Brain microvascular endothelial cell (primary cell): ENCODE measurements at places on chromosomes 6 and 20.

DNA sequence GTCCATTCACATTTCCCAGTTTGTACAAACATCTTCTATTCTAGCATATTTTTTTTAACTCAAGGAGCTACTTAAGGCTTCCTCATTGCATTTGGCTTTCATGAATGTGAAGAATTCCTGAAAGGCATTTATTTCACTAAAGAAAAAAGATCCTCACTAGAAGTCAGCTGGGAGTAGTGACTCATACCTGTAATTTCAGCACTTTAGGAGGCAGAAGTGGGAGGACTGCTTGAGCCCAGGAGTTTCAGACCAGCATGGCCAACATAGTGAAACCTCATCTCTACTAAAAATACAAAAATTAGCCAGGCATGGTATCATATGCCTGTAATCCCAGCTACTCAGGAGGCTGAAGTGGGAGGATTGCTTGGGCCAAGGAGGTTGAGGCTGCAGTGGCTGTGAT is 30.9 kb upstream of the XRN2 start:
- DNase-seq = no peak

- DNase-seq = peak; percentile 32
Measured at GRCh38 chr20:1108437-1108920, 9.9 kb upstream of the PSMF1 start.

- no peak for DNase-seq
Measured at GRCh38 chr6:18055714-18056382, 66.6 kb downstream of the NHLRC1 start.

GRCh38 chr6:113735491-113735890 is 121.7 kb upstream of the MARCKS start:
- no peak for DNase-seq

DNA sequence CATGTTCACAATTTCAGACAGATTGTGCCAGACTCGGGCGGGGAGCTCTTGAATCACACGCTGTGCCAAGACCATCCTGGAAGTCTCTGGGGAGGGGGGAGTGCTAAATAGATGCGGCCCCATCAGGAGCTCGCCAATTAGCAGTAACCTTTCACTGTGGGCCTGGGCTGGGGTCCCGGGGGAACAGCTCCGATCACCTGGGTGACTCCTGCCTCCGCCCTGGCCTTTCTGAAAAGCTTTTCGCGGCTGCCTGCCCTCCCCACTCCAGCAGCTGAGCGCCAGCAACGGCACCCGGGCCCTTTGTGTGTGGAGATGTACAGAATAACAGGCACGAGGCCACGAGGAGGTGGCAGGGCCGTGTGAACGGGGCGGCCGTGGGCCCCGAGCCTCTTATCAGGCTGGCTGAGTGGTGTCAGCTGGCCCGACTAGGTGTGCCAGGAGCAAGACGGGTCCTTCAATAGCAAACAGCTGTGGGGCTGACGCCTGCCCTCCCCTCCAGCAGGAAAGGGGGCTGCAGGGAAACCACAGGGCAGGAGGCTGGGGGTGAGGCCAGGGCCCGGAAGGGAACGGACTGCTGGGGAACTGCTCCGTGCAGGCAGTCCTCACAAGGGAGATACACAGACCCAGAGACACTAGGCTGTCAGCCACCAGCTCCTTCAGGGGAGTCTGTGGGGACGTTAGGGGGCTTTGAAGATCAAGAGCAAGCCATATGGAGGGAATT is 56.8 kb downstream of the NOL4L start:
- no peak for DNase-seq

- DNase-seq = no peak
Measured at GRCh38 chr6:99297415-99297814, 52.1 kb downstream of the FAXC start.

DNA sequence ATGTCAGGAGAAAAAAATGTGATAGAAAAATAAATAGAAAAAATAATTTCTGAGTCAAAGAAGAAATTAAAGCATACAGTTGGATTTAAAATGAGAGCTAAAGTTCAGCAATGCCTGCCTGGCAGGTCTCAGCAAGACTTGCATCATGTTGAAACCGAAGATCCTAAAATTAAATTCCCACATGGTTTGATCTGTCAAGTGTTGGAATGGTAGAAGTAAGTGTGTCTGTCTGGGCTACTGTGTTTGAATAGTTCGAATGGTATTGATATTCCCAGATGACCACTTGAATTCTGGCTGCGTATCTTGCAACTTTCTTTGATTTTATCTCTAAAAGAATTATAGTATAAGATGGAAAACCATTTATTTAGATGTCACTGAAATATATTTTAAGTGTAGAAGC is 1349.6 kb downstream of the EPHA7 start:
- no peak for DNase-seq
